Gastroesophageal sphincter (tissue), 4 donors: ENCODE measurements at places on chromosomes 12 and 14.
A peak's percentile ranks its signal among the peaks of the same experiment; 100 is the strongest.

GRCh38 chr14:93317210-93317874 is 15.5 kb downstream of the BTBD7 start:
- H3K27ac ChIP-seq: no peak overlapping the region
- no peaks in the 10 kb centered on the region for H3K36me3 ChIP-seq
- ATAC-seq: no peak
- H3K4me1 ChIP-seq: no peaks in the 10 kb centered on the region
- H3K27me3 ChIP-seq: no peaks in the 10 kb centered on the region

DNA sequence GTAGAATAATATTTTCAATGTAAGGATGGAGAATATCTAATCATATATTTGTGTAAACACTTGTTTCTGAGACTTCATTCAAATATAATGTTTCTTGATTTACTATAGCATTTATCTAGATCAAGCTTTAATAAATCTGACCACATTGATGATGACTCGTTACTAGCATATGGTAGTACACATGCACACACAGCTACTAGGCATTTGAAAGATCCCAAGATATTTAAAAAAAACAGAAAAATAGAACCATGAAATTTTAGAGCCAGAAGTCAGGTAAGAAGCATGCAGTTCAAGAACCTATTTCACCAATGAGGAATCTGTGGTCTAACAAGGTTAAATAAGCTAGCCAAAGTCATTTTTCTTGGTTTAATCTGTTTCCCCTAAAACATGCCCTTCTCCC is 32.0 kb downstream of the DCP1B start:
- no peak for ATAC-seq
- H3K27me3 ChIP-seq: no peaks in the 10 kb centered on the region
- peak overlapping the region; percentile 99 for H3K27ac ChIP-seq
- no peaks in the 10 kb centered on the region for H3K36me3 ChIP-seq

GRCh38 chr14:59126714-59127436 is 61.6 kb upstream of the DAAM1 start:
- peaks cover 4% of the 10 kb centered on the region for H3K4me1 ChIP-seq
- ATAC-seq: peak; percentile 75
- H3K27me3 ChIP-seq: no peaks in the 10 kb centered on the region
- no peak overlapping the region for H3K4me3 ChIP-seq
- no peaks in the 10 kb centered on the region for H3K36me3 ChIP-seq

DNA sequence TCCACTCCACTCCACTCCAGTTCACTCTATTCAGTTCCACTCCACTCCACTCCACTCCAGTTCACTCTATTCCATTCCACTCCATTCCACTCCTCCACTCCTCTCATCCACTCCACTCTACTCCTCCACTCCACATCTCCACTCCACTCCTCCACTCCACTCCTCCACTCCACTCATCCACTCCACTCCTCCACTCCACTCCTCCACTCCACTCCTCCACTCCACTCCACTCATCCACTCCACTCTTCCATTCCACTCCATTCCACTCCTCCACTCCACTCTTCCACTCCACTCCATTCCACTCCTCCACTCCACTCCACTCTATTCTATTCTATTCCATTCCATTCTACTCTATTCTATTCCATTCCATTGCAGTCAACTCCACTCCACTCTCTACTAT is 9.8 kb downstream of the SERPINA5 start:
- no peak overlapping the region for H3K27ac ChIP-seq
- no peak overlapping the region for H3K4me3 ChIP-seq
- peaks cover 16% of the 10 kb centered on the region for H3K27me3 ChIP-seq
- H3K4me1 ChIP-seq: no peaks in the 10 kb centered on the region
- H3K36me3 ChIP-seq: no peaks in the 10 kb centered on the region
- ATAC-seq: no peak

- H3K4me1 ChIP-seq: no peaks in the 10 kb centered on the region
- no peaks in the 10 kb centered on the region for H3K27me3 ChIP-seq
- ATAC-seq: peak; percentile 54
- H3K4me3 ChIP-seq: no peak overlapping the region
Measured at GRCh38 chr12:123041811-123042655, 61.6 kb downstream of the ARL6IP4 start.

DNA sequence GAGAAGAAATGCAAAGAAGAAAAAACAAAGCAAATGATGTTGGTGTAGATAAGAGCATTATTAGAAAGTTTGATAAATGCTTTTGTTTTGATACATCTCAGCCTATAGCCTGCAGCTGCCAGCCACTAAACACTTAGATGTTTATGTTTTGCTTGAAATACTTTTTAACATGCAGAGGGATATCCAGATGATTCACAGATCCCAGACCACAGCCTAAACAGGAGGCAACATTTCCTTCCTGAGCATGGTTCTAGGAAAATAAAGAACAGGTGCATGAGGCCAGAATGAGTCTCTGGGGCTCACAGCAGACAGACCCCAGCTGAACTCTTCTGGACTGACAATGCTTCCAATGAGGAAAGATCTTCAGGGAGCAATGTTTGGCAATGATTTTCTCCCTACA is 103.7 kb upstream of the EEA1 start:
- ATAC-seq: no peak
- no peak overlapping the region for H3K27ac ChIP-seq

- no peaks in the 10 kb centered on the region for H3K27me3 ChIP-seq
- no peaks in the 10 kb centered on the region for H3K36me3 ChIP-seq
- H3K4me1 ChIP-seq: no peaks in the 10 kb centered on the region
- ATAC-seq: no peak
Measured at GRCh38 chr14:22664261-22664660, 20.1 kb upstream of the OR6J1 start.
